ENCODE measurements at places on chromosomes 13 and 19. TPM values are rescaled to one million over a fixed set of nuclear protein-coding genes. Genes with fewer than 3 reads are reported as not detected.

The MYH14 gene
- total RNA-seq: 174 TPM

The TMEM59L gene
- total RNA-seq: 0.79 TPM

- no peak overlapping the region for H3K4me3 ChIP-seq
- no peak overlapping the region for H3K27ac ChIP-seq
- peaks cover 67% of the 10 kb centered on the region for H3K36me3 ChIP-seq
- no peaks in the 10 kb centered on the region for H3K4me1 ChIP-seq
Measured at GRCh38 chr19:32711747-32712146, 7.8 kb upstream of the TDRD12 start.

DNA sequence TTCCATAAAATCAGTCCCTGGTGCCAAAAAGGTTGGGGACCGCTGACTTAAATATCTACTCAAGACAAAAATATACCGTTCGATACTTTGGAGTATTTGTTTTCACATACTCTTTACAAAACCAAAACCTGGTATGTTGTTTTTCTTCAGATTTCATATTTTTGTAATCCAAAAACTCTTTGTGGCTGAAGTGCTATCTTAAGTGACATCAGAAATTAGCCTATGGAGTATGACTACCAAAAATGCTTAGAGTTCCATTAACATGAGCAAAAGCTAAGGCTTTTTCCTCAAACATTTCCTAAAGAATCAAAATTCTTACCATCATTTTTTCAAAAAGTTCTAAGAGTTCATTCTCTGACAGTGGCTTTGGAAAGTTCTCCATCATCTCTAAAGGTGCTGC lies 52.0 kb downstream of the DIAPH3 start:
- no peak overlapping the region for H3K27ac ChIP-seq
- no peaks in the 10 kb centered on the region for H3K4me1 ChIP-seq
- H3K27me3 ChIP-seq: no peaks in the 10 kb centered on the region
- DNase-seq: no peak
- no peaks in the 10 kb centered on the region for H3K36me3 ChIP-seq

The STAP2 gene
- total RNA-seq: 1.8 TPM

DNA sequence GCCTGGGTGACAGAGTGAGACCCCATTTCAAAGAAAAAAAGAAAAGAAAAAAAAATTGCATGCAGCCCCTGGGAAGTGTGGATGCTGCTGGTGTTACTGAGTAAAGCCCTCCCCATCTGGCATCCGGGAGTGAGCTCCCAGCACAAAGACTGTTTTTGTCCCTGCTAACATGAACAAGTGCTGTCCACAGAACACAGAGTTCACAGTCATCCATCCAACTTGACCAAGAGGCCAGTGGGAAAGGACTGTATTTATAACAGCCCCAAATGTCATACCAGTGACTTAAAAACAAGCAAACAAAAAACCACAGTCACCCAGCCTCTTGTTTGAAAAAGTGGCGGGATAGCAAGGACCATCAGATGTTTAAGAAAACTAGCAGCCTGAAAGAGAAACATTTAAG lies 10.8 kb downstream of the FBXO17 start:
- peaks cover 7% of the 10 kb centered on the region for H3K4me1 ChIP-seq
- no peak overlapping the region for H3K4me3 ChIP-seq
- DNase-seq: no peak
- H3K27me3 ChIP-seq: no peaks in the 10 kb centered on the region

All from psoas muscle (tissue), 8 donors.